ENCODE measurements at places on chromosomes 5 and 9.

- peak; percentile 17 for DNase-seq
Observed at GRCh38 chr9:137213160-137214060, 7.9 kb downstream of the NDOR1 start.

DNA sequence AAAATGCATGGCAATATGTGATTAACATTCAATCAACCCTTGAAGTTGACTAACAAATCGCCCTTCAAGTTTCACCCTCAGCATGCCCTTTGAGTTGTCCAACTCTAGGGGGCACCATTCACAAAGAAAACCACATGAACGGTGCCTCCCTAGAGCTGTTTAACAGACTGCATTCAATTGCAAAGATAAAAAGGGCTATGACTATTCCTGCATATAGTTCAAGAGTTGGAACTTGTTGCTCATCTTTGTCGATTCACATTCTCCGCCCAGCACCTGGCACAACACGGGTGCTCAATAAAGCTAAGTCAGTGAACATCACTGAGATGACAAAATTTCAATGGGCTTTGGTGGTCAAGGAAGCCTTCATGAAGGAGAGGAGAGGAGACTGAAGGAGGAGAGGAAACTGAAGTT is 69.6 kb upstream of the SLC30A5 start:
- DNase-seq: peak; percentile 23

- no peak for DNase-seq
Observed at GRCh38 chr9:15268782-15269181, 38.2 kb downstream of the TTC39B start.

- no peak for DNase-seq
Observed at GRCh38 chr9:87501806-87502205, 4.1 kb downstream of the DAPK1 start.

DNA sequence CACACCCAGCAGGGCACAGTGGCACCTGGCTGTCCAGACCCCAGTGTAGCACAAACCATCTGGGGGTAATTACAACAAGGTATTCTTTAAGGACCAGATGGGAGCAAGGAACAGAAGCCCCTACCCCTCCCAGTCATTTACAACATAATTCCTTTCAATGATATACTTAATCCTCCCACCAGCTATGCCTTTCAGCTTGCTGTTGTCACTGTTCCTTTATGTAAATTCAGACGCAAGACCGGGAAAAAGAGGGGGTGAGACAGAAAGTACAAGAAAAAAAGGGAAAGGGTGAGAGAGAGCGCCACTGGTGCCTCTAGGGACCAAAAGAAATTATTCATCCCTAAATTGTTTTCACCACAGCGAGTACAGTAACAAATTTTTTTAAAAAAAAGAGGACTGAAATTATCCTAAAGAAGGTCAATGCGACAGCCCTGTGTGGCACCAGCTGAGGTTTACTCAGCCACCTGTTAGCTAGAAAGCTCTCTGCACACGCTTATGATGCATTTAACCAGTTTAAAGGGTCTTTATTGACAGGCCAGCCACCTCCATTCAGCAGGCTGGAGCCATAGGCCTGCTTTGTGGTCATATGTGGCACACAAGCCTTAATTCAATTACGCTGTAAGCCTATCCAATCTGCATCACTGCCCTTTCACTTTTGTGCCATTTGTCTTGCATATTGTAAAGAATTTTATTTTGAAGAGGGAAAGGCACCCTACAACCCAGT is 210.2 kb upstream of the ISL1 start:
- no peak for DNase-seq

DNA sequence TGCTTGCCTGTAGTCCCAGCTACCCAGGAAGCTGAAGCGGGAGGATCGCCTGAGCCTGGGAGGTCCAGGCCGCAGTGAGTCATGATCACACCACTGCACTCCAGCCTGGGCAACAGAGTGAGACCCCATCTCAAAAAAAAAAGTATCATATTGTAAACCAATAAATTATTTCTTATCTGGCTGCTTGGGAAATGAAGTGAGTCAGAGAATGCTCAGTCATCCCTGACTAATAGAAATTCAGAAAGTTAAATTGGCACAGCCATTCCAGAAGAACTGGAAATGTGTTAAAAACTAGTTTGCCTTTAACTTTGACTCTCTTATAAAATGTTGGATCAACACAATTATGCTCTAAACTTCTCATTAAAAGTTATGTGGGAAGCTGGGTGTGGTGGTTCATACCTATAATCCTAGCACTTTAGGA is 9.8 kb upstream of the GNE start:
- DNase-seq: no peak
